ENCODE measurements at places on chromosomes 12 and 14.
A peak's percentile ranks its signal among the peaks of the same experiment; 100 is the strongest.

DNA sequence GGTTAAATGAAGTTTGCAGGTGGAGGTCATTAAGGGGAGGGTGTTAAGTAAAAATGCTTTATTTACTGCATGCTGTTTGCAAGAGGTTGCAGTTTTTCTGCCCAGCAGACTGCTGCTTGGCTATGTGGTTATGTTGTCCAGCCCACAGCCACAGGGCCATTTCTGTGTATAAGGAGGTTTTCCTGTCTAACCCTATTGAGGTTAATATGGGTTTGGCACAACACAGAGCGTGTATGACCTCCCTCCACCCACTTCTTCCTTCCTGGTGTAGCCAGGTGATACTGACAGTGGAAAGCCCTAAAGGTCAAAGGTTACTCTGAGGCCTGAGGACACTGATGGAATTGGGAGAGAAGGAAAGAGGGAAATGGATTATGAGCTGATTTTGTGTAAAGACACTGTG, 253.7 kb upstream of the PWP1 start:
- no peak for DNase-seq

DNA sequence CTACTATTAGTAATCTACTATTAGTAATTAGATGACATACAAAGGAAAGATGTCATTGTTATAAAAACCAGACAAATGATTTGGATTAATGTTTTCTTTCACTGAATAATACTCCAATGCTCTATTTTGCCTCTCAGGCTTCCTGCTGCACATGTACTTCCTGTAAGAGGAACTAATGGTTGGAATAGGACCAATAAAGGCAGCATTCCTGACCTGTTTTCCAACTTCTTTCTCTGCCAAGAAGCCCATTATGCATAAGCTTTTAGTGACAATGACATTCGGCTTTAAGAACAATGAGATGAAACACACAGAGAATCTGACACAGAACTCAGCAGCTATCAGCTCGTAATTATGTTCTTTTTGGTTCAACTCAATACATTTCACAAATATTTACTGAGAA, 5.2 kb upstream of the C12orf56 start:
- DNase-seq = no peak

DNA sequence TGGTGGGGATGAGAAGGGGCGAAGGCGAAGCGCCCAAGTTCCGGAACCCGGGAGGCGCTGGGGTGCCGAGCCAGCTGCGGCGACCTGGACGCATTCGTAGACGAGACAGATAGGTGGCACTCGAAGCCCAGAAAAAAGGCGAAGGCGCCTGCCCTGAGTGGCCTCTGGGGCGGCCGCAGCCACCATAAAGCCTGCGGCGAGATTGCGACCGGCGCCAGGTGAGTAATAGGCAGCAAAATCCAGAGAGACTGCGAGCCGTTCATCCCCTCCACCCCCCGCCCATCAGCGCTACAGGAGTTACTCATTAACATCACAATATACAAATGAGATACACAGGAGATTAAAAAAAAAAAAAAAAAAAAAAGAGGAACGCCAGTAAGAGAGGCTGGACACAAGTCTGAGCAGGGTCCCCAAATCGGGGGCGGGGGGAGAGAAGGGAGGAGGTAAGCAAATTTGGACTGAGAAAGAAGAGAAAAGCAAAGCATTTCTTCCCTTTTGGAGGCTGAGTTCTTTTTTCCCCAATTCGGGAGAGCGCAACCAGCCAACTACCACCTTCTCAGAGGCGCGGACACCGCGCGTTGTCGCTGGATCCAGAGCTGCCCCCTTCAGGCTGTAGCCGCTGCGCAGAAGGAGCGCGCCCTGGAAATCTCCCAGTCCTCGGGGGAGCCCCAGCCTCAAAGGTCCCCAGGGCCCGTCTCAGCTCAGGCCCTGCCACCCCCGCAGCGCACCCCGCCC, 15.7 kb downstream of the TBX3 start:
- DNase-seq = peak; percentile 91

GRCh38 chr14:82510007-82510406, 976.4 kb upstream of the SEL1L start:
- DNase-seq = no peak

DNA sequence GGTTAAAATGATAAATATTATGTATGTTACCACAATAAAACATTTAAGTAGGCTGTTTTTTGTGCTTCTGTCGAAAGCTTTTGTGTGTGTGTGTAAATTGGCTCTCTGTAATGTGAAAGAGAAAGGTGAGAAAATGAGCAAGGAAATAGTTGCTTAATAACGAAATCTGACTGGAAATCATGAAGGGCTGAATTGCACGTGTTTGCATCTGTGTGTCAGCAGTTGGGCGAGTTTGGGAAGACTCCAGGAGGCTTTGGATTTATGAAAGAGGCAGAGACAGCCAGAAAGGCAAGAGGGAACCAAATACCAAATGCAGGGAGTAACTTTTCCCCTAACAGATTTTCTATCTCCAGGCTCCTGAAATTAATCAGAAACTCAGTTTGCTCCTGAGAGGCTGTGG, 47.2 kb upstream of the PLEKHG3 start:
- no peak for DNase-seq

DNA sequence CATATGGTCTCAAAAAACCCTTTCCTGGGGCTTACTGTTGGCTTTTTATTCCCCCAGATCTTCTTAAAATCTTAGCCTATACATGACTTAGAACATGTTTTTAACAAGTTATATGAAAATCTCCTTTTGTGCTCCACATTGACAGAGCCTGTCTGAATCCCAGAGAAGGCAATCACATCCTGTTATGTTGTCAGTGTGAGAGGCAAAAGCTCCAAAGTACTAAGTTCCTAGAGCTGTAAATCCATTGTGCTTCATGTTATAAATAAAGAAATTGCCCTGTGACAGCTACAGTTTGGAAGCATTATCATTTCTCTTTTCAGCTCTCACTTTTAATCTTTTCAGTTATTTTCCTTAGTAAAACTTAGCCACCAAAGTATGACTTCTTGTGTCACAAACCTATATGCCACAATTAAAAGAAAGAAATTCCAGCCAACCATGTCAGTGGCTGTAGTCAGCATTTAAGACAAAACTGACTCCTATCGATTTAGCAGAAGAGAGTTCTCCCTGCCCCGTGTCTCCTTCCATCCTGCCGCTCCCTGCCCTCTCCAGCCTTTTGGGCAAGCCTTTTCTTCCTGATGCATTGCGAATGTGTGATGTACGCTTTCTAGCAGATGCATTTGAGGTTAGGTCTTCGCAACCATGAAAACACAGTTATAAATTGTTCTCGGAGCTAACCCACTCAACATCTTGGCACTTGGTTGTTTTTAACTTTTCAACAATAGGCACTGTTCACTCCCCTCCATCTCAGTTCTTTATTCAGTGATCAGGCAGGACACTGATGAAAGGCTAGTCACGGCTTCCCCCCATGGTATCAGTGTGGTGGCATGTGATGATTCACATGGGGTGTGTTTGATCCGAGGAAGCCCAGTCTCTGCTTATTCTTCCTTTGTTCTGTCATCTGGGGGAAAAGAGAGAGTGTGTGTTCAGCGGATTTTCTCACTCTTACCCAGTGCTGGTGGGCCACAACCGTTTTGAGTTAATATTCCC, 143.5 kb downstream of the SSPN start:
- DNase-seq = peak; percentile 28

DNA sequence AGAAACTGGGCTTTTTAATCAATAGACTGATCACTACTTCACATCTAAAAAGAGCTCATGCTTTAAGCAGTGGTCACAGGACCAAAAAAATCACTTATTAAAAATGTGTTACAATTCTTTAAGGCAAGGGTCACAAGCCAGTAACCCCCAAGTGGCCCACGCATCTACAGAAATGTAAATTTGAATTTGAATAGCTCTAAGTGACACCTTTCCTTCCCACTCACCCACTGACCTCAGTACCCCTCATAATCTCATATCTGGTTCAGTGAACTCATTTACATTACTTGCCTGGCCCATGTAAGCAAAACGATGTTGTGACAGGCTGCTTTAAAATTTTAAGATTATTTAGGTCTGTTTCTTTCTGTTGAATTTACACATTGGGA, 27.4 kb downstream of the NELL2 start:
- DNase-seq = no peak

GRCh38 chr12:108778053-108778452, 46.7 kb upstream of the CORO1C start:
- DNase-seq = no peak

DNA sequence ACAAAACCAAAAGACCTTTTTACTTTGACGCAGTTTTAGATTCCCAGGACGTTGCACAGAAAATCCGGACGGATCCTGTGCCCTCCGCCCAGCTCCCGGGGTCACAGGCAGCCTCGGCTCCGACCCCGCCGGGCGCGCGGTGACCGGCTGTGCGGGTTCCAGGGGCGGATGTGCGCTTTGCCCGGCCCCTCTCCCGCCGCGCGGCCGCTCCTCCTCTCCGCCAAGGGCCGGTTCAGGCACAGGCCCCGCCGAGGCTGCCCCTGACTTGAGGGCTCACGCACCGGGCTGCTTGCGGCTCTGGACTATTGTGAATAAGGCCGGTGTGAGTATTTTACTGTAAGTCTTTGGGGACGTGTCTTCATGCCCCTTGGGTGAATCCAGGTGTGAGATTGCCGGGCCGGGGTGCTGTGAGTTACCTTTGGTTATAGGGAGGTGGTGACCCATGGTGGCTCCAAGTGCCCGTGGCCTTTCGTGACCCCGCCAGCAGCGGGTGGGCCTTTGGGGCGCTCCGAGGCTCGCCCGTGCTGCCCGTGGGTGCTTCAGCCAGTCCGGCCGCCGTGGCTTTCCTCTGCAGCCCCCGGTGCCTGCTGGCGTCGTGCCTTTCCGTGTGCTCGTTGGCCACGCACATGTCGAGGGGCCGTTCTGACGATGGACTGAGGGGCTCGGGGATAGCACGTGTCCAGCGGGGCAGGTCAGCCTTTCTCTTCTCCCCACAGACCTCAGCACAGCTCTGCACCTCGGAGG, 45.9 kb downstream of the NOC4L start:
- no peak for DNase-seq

DNA sequence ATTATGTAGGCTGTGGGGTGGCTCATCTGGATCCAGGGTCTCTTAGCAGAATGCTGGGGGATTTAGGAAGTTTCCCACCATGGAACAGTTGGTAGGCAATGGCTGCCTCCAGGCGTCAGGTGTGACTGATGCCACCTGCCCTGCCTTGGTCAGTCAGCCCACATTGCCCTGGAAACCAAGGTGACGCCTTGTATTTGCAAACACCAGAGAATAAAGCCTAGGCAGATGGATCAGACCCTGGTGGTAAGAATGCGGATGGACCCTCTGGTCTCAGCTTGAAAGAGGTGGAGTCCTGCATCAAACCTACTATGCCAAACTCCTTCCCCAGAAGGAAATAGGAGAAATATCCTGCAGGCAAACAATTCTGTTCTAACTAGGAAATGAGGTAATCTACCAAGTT, 38.2 kb downstream of the NCKAP5L start:
- DNase-seq = no peak

- DNase-seq = no peak
Measured at GRCh38 chr14:61372379-61372778, 51.0 kb downstream of the PRKCH start.

- DNase-seq = peak; percentile 64
Measured at GRCh38 chr12:127272864-127273263, 994.1 kb upstream of the TMEM132C start.

- peak; percentile 17 for DNase-seq
Measured at GRCh38 chr12:111438481-111438880, 32.8 kb downstream of the SH2B3 start.

GRCh38 chr12:130948136-130948535, 5.6 kb upstream of the ADGRD1 start:
- DNase-seq = no peak

DNA sequence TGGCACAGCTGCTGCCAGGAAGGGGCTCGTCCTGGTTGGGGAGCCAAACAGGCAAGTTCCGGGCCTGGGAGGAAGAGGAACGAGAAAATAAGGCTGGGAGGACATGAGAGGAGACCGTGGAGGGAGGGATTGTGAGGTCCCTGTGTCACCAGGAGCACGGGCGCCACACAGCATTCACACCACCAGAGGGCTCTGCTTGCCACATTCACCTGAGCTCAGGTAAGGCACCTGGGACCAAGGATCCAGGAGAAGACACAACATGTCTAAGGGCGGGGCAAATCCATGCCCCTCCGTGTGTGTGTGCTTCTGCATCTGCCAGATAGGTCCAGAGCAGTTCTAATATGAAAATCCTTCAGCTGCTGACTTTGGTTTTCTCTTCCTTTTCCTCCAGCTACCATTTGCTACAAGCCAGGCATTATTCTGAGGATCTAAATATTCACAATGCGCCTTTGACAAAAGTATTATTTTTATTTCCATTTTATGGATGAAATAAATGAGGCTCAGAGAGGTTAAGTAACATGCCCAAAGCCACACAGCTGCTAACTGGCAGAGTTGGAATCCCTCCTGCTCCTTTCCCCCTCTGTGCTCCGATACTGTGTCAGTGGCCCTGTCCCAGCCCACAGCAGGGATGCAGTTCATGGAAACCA, 14.6 kb downstream of the RAPGEF3 start:
- DNase-seq = no peak

GRCh38 chr14:68952531-68953195, 26.4 kb downstream of the ACTN1 start:
- peak; percentile 88 for DNase-seq

DNA sequence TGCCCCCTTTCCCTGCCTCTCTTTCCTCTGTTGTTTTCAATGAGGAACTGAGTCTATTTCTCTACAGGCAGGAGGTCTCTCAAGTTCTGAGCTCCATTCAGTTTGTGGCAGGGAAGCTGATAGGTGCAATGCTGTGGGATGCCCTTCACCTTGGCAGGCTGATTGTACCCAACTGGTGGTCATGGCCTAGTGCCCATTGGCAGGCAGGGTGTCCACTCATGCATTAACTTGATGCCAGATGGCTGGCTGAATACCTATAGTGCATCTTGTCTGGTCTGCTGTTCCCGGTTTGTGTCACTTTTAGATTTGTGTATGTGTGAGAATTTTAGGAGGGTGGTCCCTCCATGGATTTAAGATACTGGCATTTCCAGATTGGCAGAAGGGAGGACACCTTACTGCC, 20.0 kb upstream of the ITGA5 start:
- no peak for DNase-seq
